ENCODE measurements at places on chromosomes 16 and 17.

DNA sequence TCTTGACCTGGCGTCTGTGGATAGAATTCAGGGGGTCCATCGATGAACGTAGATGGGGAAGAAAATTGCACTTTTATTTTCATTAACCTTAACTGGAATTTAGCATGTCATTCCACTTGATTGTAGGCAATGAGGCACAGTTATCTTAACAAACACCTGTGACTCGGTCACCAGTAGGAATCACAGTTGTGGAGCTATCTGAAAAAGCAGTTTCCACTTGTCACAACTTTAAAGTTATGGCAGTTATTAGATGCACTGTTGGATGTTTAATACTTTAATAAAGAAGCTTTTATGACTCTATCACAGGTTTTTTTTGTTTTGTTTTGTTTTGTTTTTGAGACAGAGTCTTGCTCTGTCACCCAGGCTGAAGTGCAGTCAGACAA, 83.7 kb upstream of the LGALS9 start:
- DNase-seq: no peak

DNA sequence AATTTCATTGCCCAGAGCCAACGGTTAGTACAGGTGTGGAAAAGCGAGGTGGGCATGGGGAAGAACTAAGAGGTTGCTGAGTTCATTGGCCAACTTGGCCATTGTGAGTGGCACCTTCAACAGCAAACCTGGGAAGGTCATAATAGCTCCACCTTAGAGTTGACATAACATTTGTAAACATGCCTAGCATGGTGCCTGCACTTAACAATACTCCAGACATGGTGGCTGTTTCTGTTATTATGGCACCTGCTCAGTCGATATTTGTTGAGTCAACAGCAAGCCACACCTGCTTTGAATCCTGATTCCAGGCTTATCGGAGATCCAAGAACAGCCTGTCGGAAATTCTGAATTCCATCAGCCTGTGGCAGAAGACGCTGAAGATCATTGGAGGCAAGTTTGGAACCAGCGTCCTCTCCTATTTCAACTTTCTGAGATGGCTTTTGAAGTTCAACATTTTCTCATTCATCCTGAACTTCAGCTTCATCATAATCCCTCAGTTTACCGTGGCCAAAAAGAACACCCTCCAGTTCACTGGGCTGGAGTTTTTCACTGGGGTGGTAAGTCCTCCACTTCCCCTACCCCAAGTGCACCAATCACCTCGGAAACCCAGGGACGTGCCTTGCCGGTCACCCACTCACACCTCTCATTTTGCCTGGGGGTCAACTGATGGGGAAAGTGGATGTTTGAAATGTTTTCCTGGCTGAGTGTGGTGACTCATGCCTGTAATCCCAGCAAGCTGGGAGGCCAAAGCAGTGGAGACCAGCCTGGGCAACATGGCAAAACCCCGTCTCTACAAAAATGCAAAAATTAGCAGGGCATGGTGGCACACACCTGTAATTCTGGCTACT, 46.0 kb downstream of the TMC5 start:
- no peak for DNase-seq

GRCh38 chr17:13492737-13493122, 109.0 kb downstream of the HS3ST3A1 start:
- DNase-seq: no peak

- DNase-seq: no peak
Measured at GRCh38 chr17:45382226-45382625, 50.4 kb downstream of the ARHGAP27 start.

GRCh38 chr17:151886-152859, 14.8 kb downstream of the SCGB1C2 start:
- peak; percentile 21 for DNase-seq

DNA sequence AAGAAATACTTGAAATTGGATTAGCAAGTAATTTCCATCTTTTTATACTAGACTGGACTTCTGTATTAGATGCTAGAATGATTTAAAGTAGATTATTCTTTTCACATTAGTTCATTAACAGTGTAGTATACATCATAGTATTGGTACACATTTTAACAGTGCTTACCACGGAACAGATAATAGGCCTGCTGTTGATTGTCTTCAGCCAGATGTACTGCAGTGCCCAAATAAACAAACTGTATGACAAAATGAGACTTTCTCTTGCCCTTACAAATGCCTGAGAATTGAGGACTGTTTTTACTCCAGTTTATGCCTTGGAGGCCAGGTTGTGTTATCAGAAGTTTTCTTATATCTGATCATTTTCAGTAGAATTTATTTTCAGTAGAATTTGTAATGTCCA, 631 bp downstream of the EVI2A start:
- peak; percentile 50 for DNase-seq

GRCh38 chr16:2474877-2475412, at the start of gene TBC1D24:
Gene TBC1D24, plus strand, starts transcription at chr16:2475127. Its CDS starts 21,022 bp downstream, at chr16:2496149.
- DNase-seq: peak; percentile 80

DNA sequence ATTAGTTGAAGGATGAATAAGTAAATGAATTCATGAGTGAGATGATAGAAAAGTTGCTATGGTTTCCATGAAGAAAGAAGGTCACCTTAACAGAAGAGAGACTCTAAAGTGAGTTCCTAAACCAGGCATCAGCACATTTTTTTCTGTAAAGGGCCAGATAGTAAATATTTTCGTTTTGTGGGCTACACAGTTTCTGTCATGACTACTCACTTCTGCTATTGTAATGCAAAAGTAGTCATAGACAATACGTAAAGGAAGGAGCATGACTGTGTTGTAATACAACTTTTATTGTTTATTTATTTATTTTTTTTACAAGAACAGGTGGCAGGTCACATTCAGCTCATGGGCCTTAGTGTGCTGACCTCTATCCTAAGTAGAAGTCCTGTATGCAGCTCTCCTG, 426.1 kb upstream of the DYNLRB2 start:
- DNase-seq: no peak

- DNase-seq: no peak
Measured at GRCh38 chr16:83501481-83501880, 306.3 kb upstream of the HSBP1 start.

DNA sequence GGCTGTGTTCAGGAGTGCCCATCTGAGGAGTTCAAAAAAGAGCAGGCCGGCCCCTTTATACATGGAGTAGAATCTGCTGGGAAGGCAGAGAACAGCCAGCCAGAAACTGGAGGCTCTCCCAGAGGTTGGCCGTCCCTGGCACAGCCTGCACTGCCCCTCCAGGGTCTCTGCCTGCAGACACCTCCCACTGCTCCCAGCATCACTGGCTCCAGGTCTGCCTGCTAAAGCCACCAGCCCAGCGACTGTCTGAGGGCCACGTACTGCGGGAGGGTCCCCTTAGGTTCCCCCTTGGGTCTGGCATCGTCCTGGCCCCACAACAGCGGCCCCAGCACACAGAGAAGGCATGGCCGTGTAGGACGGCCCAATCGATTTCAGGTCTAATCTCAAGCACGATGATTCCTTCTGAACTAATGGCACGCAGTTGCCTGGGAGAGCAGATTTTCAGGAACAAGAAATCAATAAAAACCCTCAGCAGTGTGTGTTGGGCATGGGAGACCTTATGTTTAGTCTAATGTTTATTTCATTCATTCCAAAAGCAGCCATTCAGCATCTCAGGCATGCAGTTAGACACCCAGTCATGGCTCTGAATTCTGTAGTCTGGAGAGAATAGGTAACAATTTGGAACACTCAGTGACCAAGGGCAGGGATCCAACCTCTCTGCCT, 95.6 kb downstream of the PGS1 start:
- DNase-seq: no peak

DNA sequence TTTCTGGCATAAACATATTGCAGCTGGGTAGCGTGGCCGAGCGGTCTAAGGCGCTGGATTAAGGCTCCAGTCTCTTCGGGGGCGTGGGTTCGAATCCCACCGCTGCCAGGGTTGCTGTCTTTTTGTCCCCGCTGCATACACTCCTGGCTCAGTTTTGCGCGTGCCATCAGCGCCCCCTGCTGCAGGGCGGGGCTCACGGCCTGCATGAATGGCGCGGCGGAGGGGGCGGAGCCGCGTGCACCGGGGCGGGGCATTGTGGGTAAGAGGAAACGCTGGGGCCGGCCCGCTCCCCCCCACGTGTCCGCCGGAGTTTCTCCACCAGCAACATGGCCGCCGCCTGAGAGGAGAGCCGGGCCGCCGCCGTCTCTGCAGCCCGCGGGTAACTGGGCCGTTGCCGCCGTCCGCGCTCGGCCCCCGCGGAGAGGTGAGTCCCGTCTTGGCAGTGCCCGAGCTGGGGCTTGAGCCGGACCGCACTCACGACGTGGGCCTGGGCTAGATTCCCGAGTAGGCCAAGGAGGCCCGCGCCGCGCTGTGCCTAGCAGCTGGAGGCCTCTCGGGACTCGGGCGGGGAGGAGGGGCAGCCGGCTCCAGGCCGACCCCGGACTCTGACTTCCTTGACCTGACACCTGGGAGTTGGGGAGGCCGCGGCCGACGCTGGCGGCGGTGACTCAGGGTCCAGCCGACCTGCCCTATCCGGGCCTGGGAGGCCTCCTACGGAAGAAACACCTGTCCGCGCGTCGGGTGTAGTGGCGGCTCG, at the start of gene POLR3E:
TSS of gene POLR3E (plus strand) at position 296 of the 757 bp plus-strand sequence. CDS start 5,560 bp downstream, outside the sequence.
- peak; percentile 99 for DNase-seq

DNA sequence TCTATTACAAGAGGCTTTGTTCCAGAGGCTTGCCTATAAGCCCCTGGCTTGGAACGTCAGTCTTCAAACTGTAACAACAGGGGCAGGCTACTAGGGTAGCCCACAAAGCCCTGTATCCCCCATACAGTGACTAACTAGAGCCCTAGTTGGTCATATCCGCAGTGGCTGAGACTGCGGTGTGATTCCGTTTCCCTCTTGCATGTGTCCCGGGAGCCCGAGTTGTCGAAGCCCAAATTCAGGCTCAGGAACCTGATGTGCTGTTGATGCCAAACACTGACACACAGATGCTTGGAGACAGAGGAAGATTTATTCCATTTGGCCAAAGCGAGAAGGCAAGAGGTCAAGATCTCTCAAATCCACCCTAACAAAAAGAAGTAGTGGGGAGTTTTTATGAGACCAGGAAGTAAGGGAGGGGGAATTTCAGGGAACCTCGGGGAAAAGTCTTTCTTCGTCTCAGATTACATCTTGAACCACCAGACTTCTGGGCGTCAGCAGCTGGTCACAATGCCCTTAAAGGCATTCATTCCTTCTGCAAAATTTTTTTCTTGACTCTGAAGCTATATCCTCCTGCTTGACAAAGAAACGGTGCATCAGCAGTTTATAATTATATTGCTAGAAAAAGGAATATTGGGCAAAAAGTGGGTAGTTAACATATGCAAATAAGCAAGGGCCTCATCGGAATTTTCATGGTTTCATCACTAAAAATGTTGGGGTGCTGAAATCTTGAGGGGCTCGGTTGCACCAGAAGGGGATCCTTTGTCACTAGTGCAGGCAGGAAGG, 879 bp downstream of the SLFN5 start:
- peak; percentile 73 for DNase-seq

GRCh38 chr17:34201225-34201624, 53.9 kb upstream of the CCL2 start:
- no peak for DNase-seq

GRCh38 chr16:69270395-69270794, 40.8 kb upstream of the VPS4A start:
- peak; percentile 21 for DNase-seq

DNA sequence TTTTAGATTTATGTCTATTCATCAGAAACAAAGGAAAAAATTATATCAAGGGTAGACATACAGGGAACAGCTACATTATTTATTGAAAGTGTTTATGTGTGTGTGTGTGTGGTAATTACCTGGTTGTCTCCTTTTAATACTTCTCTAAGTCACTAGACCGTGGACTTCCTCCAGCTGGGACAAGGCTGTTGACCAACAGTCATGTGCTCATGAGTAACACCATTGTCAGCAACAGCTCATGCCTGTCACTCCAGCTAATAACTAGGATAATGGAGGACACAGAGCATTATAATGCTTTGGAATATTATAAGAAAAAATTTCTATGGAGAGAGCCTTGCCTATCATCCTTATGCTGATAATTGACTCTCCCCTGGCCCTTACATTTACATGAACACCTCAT, 125.3 kb upstream of the SALL1 start:
- no peak for DNase-seq

- DNase-seq: no peak
Measured at GRCh38 chr17:45801421-45801820, 17.3 kb downstream of the CRHR1 start.

DNA sequence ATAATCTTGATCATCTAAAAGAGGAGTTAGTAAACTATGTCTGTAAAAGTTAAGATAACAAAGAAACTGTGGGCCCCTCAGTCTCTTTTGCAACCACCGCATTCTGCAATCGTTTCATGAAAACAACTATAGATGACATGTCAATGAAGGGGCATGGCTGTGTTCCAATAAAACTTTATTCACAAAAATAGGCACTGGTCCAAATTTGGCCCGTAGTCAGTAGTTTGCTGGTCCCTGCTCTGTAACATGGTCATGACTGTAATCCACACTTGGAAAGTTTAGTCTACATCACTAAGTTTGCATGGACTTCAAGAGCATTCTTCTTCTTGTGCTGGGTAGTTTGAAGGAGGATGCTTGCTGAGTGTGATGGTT, 299.3 kb upstream of the PSMD7 start:
- DNase-seq: no peak

DNA sequence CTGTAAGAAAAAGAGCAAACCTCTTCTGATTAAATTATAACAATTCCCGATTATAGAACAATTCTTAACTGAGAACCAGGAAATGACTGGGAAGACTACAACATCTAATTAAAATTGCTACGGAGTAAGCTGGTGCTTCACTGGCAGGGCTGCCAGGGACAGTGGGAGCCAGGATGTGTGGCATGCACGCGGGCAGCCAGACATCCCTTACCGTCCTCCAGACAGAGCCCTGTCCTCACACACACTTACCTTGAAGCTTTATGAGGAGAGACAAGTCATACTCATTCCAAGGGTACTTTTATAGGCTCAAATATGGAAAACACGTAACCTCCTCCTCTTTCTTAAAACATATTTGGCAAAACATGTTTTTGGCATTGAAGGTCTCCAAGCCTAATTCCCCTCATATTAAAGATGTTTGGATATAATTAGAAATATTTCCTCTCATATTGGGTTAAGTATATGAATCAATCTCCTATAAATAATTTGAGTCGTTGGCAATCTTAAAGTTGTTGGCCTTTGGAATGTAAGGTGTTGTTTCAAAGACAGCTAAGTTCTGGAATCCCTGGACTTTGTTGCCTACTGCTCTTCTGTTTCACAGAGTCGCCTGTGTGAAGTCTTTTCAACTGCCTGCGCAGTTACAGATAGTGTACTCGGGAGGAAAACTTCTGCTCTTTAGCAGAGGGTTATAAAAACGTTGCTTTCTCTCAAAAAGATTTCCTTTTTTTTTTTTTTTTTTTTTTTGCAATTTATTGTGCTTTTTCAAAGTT, at the start of gene MYH1:
TSS of gene MYH1 (minus strand) at position 272 of the 767 bp plus-strand sequence. CDS start 1,900 bp downstream, outside the sequence.
- DNase-seq: no peak

- DNase-seq: peak; percentile 73
Measured at GRCh38 chr17:82598256-82599119, 49.8 kb downstream of the WDR45B start.

GRCh38 chr17:42460371-42460770, 1.7 kb downstream of the ATP6V0A1 start:
- no peak for DNase-seq

GRCh38 chr16:1466968-1467521, 7.8 kb downstream of the CLCN7 start:
- DNase-seq: peak; percentile 9

- no peak for DNase-seq
Measured at GRCh38 chr17:19288453-19288852, 51.3 kb downstream of the EPN2 start.
